ENCODE measurements at places on chromosomes 6 and 20.

DNA sequence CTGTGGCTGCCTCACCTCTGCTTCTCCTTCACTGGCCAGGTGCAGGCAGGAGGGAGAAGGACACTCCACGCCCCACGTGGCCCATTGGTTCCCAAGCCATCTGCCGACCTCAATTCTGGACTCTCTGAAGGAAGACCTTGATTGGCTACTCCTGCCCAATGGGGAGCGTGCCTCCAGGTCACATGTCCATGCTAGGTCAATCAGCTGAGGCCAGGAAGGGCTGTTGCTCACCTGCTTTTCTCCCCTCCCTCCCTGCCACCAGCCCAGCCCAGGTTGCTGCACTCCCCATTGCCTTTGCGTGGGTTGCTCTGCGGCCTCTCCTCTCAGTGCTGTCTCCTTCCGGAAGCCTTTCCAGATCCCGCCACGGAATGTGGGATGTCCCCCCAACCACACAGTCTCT is 21.9 kb upstream of the CDH4 start:
- DNase-seq, result no peak

DNA sequence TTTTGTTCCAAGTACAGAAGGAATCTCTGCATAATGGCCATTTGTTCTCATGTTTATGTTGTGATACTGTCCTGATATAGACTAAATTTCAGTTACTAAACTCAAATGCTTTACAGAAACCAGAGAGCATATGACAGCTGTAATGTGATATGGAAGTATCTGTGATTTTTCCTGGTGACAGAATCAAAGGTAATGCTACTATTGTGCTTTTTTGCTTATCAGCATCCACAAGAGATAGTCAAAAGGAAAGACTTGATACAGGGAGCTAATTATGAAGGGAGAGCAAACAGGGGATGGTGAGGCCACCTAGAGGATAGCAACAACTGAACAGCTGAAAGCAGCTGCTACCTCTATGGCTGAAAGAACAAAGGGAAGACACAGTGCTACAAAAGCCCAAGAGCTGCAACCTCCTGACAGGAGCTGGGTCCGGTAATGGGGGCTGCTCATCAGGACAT is 181.4 kb downstream of the PHF3 start:
- no peak for DNase-seq

DNA sequence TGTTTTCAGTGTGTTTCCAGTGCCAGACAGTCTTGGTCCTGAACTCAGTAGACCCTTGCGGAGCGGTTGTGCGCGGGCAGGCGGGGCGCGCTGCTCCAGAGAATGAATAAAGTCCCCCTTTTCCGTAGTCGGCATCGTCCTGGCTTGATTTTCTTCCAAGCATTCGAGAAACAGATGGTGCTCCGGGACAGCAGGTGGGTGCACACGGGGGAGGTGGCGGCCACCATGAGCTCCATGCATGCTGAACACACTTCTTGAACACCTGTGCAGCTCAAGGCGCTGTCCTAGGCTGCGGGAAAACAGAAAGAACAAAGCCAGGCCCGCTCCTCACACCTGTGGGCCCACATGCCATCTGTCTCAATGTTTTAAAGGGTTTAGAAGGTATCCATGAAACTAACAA is 125.2 kb downstream of the TAF4 start:
- no peak for DNase-seq

- DNase-seq, result no peak
These were observed 96.9 kb upstream of the NT5E start for GRCh38 chr6:85353012-85353411.

DNA sequence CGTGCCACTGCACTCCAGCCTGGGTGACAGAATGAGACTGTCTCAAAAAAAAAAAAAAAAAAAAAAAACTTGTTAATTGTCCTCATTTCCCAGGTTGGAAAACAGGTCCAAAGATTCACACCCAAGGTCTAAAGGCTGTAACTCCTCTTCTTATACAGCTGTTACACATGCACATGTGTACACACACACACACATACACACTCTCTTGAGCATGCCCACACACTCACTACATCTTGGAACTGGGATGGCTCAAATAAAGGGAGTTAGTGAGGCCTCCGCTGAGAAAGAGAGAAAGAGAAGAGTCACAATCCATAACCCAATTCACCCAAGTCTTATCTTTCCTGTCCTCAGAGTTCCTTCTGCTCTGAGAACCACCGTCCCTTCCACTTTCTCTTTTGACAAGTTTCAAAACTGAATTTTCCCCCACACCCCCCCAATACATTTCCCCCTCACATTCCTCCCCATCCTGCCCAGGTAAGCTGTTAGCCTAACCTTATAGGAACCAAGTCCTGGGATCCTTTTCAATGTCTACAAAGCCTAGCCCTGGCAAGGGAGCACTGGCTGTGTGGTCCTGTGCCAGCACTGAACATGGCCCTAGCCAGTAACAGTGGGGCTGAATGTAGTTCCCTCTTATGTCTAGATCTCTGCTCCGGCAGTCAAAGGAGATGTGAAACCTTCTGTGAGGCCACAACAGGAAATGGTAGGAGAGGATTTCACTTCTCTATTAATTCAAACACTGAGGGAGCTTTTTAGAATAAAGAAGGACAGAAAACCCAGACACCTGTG is 3.2 kb upstream of the HLA-DMB start:
- DNase-seq, result no peak

- DNase-seq, result no peak
These were observed 161.3 kb downstream of the PHACTR3 start for GRCh38 chr20:59765599-59766177.

- DNase-seq, result no peak
These were observed 250.9 kb downstream of the HIVEP2 start for GRCh38 chr6:142694054-142694453.

- no peak for DNase-seq
These were observed 212.5 kb downstream of the BMP7 start for GRCh38 chr20:57053793-57054552.

DNA sequence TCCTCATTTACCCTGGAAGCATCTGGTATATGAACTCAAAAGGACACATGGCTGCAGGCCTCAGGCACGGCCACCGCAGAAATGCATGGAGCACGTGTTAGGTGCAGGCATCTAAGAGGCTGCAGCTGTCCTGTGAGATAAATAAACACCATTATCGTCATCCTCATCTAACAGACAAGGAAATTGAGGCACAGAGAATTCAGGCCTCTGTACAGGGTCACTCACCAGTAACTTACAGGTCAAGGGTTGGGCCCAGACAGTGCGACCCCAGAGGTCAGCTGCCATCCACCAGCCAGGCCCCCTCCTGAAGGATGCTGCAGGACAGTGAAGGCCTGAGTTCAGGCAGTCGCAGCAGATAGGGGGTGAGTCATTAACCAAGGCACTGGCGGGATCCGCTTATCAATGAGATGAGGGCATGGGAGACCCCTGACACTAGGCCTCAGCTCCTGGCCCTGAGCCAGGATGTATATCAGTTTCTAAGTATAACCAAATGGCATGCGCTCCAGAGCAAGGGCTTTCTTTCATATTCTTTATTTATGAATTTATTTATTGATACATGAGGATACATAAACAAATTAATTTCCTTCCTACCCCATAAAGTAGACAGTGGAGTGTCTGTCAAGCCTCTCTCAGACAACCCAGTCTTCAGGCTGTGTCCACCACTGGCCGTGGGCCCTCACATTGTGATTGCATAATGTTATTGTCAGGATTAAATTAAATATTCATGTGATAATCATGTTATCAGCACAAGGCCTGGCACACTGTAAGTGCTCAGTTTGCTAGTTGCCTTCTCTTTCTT is 316.9 kb downstream of the QKI start:
- no peak for DNase-seq

DNA sequence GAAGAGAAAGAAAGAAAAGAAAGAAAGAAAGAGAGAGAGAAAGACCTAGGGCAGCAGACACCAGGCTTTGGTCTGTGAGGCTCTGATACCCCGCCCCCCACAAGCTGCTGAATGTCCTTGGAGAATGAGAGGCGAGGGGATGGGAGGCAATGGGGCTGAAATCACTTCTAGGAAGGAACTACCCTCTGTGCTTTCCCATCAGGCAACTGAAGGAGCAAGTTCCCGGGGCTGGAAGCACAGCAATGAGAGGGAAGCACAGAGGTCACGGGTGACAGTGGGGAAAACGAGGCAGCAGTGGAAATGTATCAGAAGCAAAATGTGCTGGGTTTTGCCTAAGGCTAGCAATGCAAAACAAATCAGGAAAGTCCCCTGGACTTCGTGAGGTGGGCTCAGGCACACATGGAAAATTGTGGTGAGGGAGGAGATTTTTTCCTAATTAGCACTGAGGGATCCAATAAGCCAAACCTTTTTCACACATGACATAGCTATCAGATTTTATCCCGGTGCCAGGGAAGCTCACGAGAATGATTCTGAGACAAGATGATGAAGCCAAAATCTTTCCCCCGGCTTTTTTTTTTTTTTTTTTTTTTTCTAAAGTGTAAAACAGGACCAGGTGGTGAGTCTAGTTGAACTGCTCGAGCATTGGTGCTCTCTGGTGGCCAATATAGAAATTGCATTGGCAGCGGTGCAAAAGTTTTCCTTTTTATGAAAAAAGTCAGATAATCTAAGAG is 16.8 kb upstream of the ARFGEF2 start:
- peak; percentile 14 for DNase-seq

Data from NCI-H1436 (cell line).